ENCODE measurements at places on chromosomes 16 and 17.

DNA sequence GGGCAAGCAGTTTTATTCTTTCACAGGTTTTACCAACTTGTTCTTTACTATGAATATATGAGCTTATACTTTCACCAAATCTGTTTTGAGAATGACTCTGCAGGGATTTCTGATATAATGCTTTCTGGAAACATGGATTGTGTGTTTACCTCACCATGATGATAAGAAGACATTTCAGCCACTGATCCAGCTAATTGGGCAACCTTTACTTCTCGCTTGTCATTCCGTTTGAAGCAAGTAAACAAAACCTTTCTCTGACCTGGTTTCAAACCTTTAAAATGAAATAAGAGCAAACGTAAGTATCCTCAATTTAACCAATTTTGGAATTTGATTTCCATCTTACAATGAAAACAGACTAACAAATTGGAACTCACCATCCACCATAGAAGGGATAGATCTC lies 13.7 kb downstream of the TOP2A start:
- no peak for DNase-seq

DNA sequence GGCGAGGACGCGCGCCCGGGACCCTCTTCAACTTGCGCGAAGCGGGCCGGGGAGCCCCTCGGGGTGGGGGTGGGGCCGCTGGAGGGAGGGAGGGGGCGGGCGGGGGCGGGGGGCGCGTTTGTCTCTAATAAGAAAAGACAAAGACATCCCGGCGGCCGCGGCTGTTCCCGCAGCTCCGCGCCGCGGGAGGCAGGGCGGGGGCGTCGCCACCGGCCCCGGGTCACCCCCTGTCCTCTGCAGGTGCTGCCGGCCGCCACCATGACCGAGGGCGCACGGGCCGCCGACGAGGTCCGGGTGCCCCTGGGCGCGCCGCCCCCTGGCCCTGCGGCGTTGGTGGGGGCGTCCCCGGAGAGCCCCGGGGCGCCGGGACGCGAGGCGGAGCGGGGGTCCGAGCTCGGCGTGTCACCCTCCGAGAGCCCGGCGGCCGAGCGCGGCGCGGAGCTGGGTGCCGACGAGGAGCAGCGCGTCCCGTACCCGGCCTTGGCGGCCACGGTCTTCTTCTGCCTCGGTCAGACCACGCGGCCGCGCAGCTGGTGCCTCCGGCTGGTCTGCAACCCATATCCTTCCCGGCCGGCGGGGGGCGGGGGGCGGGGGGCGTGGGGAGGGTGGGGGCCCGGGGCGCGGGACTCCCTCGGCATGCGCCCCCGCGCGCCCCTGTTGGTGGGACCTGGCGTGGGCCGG lies 714 bp downstream of the CACNA1H start:
- no peak for DNase-seq

DNA sequence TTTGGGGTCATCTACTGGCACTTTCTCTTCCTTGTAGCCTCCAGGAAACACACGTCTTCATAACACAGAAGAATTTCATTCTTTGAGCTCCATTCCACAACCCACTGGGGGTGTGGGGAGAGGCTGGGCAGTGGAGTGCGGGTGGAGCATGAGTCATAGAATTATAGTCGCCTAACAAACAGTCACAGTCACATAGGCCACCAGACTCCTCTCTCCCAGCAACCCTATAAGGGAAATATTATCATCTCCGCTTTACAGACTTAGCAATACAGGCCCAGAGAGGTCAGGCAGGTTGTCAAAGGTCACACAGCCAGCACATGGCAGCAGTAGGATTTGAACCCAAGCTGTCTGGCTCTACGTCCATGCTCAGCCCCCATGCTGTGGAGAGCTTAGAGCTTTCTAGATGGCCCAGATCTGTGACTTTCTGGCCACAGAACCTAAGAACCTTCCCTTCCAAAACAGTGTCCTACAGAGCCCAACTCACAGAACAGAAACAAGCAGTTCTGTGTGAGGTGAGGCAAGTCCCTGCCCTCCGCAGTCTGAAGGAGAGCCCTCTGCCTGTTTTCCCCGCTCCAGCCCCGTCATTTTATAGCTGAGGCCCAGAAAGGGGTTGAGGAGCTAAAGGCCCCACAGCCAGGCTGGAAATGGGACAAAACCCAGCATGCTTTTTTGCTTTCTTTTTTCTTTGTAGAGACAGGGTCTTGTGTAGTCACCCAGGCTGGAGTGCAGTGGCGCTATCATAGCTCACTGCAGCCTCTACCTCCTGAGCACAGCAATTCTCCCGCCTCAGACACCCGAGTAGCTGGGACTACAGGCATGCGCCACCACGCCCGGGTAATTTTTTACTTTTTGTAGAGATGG lies 10.7 kb upstream of the LITAF start:
- no peak for DNase-seq

GRCh38 chr16:83900571-83900970 lies 1.7 kb downstream of the MLYCD start:
- DNase-seq = no peak

DNA sequence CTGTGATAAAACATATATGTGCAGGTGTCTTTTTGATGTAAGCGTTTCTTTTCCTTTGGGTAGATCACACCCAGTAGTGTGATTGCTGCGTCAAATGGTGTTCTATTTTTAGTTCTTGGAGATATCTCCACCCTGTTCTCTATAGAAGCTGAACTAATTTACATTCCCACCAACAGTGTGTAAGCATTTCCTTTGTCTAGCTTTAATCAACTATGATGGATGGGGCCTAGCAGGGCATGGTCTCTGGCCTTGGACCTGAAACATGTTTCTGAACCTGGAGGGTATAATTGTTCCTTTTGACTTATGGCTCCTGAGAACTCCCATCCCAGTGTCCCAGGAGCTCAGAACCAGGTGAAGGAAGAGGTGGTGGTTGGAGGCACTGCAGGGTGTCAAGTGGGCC lies 93.9 kb downstream of the HAPSTR1 start:
- DNase-seq = no peak

Measured in ELF-1 (cell line).